ENCODE measurements at places on chromosomes 1 and 21.

GRCh38 chr1:93000291-93000690 lies 39.0 kb upstream of the DIPK1A start:
- no peak for DNase-seq

DNA sequence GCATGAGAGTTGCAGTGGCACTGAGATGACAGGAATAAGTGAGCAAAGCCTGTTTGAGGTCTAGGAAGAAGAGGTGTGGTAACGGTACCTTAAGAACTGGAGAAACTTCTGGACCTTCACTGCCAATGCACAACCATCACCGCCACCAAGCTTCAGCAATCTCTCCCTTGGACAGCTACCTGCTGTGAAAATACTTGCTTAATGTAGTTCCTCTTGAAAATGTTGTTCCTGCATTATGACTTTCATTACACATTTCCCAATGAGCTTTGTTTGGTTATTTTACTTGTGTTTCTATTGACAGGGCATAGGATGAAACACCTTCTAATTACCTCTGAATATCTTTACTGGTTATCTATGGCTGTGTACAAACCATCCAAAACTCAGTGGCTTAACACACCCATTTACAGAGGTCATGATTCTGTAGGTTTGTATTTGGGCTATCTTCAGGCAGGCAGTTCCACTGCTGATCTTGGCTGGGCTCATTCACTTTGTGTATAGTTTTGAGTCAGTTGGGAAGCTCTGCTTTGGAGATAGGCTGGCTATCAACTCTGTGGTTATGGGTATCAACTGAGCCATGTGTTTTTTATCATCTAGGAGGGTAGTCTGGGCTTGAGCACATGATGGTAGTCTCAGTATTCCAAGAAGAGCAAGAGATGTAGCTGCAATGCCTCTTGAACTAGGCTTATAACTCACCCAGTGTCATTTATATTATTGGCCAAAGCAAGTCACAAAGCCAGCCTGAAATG lies 149.4 kb downstream of the ELAVL4 start:
- no peak for DNase-seq

- no peak for DNase-seq
Measured at GRCh38 chr1:74245168-74245772, 10.1 kb downstream of the TNNI3K start.

GRCh38 chr1:166489356-166489669 lies 322.5 kb upstream of the FAM78B start:
- DNase-seq, result no peak

GRCh38 chr1:73500154-73500553 lies 697.8 kb downstream of the LRRIQ3 start:
- no peak for DNase-seq

DNA sequence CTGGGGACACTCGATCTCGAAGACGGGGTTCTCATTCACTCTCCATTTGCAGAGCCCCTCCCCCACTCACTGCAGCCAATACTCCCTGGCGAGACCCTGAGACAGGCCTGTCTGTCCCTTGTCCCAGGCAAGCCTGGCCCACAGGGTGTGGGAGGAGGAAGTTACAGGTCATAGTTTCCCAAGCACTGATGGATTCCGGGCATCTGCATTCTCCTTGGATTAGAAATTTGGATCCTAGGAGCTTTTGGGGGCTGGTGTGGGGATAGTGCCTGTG lies 11.3 kb downstream of the WNT3A start:
- no peak for DNase-seq

Measured in A172 (cell line).